Adrenal gland (tissue), 19 donors: ENCODE measurements at places on chromosomes 1 and 21. TPM values are rescaled to one million over a fixed set of nuclear protein-coding genes. Genes with fewer than 3 reads are reported as not detected.

DNA sequence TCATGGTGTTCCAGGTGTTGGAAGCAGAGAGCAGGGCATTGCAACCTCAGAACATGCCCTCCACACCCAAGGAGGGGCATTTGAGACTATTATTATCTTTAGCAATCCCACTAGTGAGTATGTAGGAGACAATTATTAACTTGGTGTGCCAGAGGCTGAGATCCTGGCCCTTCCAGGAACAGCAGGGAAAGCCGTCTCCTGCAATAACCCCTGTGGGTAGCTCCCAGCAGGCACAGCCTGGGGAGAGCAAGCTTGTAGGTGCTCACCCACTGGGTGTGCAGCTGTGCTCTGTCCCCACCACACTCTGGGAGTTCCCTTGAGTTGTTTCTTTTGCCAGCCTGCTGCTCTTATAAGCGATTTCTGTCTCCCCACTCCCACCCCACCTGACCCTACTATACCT lies 10.3 kb downstream of the CFAP107 start:
- no peak for DNase-seq

The GSTM4 gene
- 57.5 TPM for polyA plus RNA-seq

- DNase-seq: no peak
These were observed 20.6 kb upstream of the EGLN1 start for GRCh38 chr1:231442735-231443134.

GRCh38 chr1:200654660-200655059 lies 15.0 kb downstream of the DDX59 start:
- DNase-seq: no peak

The AZIN2 gene
- polyA plus RNA-seq: 2.3 TPM

DNA sequence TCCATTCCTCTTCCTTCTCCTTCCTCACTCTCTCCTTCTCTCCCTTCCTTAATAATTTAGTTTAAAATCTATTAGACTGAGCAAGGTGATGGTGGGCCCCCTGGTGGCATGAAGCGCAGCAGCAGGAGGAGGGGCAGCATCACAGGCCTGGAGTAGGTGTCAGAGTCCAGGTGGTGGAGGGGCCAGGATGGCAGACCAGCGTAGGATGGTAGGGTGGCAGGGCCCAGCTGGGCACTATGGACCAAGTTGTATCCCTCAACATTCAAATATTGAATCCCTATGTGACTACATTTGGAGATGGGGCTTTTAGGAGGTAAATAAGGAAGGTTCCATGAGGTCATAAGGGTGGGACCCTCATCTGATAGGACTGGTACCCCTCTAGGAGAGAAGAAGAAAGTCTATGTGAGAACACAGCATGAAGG lies 61.0 kb downstream of the WDR4 start:
- peak; percentile 65 for DNase-seq

The CACNA1S gene
- not detected for polyA plus RNA-seq

DNA sequence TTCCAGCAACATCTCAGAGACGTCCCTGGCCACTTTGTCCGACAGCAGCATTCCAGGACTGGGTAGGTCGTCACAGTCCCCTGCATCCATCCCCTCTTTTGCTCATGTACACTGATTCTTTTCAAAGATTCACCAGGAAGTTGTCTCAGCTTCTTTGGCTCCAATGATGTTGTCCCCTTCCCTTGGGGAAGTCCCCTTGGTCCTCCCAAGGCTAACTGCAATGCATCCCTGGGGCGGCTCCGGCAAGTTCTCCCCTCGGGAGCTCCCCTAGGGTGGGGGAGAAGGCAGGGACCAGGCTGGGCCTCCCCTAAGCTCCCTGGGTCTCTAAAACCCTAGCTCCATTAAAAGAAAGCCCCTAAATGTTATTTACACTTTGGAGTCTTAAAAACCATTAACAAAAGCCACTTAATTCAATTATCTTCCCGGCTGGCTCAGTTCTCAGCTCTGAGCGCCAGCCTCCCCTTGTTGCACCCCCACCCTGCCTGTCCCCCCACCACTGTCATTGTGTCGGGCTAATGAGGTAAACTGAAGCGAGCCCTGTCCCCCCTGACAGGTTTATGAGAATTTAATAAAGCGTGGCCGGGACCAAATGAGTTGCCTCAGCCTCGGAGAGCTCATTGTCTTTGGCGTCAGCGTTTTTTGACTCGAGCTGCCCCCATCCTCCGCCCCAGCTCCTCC lies 25.3 kb downstream of the KNCN start:
- no peak for DNase-seq

DNA sequence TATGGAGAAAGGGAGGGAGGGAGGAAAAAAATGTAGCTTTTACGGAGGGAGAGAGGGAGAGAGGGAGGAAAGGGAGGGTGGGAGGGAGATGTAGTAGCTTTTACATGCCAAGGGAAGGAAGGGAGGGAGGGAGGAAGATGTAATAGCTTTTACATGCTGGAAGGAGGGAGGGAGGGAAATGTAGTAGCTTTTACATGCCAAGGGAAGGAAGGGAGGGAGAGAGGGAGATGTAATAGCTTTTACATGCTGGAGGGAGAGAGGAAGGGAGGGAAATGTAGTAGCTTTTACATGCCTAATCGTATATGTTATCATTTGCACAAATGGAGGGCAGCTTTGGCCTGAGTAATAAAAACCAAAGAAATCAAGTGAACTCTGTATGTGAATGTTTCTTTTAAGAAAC lies 35.6 kb downstream of the EEIG2 start:
- no peak for DNase-seq

The CD1E gene
- not detected for polyA plus RNA-seq
